ENCODE measurements at places on chromosomes 12 and 14.
A peak's percentile ranks its signal among the peaks of the same experiment; 100 is the strongest.

- no peak for DNase-seq
Observed at GRCh38 chr12:8953773-8954402, 4.4 kb upstream of the M6PR start.

GRCh38 chr14:73234029-73234428 lies 3.3 kb upstream of the PAPLN start:
- DNase-seq: no peak

GRCh38 chr12:27279826-27280225 lies 35.7 kb downstream of the STK38L start:
- DNase-seq: no peak

DNA sequence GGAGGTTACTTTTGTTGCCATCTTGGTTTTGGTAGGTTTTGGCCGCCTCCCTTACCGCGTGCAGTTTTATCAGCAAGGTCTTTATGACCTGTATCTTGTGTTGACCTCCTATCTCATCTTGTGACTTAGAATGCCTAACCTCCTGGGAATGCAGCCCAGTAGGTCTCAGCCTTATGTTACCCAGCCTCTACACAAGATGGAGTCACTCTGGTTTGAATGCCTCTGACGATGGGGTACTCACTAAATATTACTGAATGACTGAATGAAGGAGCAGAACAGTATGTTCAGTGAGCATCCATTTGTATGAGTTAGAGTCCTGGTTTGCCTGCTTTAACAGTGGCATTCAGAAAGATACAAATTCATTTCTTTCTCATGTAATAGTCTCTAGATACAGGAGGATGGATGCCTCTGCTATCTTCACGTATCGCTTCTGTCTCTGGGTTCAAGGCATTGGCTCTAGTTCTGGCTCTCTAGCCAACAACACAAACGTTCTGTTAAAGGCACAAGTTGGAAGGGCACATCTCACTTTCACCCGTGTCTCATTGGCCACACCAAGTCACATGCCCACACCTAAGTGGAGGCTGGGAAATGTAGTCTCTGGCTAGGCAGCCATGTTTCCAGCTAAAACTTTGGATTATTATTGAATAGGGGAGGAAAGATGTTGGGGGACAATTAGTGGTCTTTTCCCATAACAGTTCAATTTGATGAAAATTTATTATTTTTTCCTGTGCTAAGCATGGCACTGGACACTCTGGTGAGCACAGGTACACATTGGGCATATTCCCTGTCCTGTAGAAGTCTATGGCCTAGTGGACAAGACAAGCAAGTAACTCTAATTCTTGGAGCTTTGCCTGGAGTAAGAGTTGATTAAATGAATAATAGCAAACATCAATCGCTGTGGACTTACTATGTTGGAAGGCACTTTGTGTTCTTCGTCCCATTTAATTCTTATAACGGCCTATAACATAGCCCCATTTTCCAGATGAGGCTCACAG lies 75.2 kb upstream of the RPH3A start:
- peak; percentile 70 for DNase-seq

- DNase-seq: no peak
Observed at GRCh38 chr12:65019696-65020234, 101.3 kb downstream of the WIF1 start.

DNA sequence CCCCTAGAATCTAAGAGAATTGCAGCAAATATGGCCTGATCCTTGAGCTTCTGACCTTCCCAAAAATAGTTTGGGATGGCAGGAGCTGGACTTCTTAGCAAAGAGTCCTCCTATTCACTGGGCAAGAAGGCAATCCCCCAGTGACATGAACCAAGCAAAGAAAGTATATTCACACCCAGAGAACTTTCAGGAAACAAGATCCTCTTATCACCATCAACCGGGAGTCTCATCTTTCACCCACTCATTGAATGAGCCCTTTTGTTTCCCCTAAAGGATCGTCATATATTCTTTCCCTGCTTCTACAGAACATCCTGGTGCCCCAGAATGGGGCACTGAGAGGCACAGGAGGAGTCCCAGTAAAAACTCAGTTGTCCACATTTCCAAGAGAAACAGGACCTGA lies 19.7 kb downstream of the SPTB start:
- DNase-seq: no peak

DNA sequence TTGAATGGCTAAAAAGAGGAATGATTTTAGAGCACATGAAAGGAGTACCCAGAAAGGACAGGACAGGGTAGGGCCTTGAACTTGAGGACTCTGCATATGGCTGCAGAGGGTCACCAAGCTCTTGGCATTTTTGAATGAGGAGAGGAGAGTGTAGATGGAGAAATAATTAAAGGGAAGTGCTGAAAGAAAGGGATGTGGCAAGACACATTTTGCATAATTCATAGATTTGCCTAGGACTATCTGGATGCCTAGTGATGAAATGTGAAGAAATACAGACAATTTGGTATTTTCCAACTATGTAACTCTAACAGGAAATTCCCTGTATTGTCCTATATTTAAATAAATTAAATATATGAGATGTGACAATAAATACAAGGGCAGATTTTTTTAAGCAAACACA lies 27.5 kb upstream of the MDM1 start:
- no peak for DNase-seq

All from ecto neural progenitor cell (in vitro differentiated cells).